COR-L47 (cell line): ENCODE measurements at places on chromosomes 16 and 17.

- DNase-seq, result peak; percentile 76
Observed at GRCh38 chr17:73430848-73431247, 119.0 kb upstream of the CDC42EP4 start.

GRCh38 chr16:67279296-67280089, at the start of gene PLEKHG4:
Gene PLEKHG4 (plus strand): TSS chr16:67279532. CDS start chr16:67280045, 513 bp downstream.
- peak; percentile 55 for DNase-seq

DNA sequence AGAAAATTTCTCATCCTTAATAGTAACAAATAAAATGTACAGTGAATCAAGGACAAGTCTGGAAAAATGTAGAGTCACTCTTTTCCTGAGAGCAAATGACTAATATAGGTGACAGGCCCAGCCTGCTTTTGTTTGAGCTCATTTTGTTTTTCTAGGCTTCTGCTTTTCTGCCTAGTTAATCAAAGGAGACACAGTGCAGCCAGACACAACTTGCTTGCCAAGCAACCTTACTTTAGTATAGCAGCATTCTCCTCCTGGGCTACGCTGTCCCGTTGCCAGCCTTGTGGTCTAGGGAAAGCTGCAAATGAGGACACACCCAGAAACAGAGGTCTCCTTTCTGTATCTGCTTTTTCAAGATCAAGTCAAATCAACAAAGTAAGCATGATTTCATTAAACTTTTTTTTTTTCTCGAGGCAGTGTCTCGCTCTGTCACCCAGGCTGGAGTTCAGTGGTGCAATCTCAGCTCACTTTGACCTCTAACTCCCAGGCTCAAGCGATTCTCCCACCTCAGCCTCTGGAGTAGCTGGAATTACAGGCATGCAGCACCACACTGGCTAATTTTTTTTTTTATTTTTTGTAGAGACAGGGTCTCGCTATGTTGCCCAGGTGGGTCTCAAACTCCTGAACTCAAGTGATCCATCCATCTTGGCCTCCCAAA, 17.2 kb downstream of the GINS3 start:
- DNase-seq, result no peak

DNA sequence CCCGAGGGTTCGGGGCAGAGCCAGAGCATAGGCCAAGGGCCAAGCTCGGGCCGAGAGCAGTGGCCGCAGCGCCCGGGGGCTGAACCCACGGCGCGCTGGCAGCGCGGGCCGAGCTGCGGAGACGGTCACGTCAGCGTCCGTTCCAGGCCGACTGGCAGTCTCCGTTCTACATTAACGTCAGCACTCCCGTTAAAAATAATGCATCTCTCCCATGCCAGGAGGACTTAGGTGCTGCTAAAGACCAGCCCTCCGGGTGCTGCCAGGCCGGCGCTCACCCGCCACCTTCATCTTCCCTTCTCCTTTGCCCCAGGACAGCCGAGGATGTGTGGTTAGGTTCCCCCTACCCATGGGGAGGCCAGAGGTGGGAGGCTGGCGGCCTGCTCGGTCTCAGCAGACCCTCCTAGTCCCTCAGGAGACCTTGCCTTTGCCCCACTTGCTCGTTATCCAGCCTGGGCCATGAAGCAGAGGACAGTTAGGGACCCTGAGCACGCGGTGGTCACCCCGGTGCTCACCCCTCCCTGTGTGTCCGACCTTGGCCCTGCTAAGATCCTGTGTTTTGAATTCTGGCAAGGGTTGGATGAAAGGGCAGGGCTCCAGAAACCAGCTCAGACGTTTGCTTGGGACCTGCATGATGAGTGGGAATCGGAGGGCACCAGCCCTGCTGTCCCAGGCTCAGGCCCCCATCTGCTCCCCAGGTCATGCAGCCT, 572 bp downstream of the MPG start:
- no peak for DNase-seq

DNA sequence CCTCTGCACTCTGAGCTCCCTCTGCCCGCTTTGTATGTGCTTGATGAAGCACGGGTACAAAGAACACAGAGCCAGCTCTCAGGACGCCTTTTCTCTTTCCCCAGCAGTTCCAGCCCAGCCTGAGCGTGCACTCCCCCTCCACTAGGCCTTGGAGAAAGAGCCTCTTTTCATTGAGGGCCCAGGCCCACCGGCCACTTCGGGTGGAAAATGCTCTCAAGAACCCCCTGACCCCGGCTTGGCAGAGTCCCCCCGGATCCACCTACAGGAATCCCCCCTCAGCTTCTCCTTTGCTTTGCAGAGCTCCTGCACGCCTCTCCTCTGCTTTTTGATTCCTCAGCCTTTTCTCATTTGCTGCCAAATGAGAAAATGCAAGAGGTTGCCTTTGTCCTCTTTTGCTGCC, 30.2 kb downstream of the MRC2 start:
- no peak for DNase-seq

GRCh38 chr16:80752541-80752940, 51.9 kb downstream of the CDYL2 start:
- DNase-seq, result no peak

DNA sequence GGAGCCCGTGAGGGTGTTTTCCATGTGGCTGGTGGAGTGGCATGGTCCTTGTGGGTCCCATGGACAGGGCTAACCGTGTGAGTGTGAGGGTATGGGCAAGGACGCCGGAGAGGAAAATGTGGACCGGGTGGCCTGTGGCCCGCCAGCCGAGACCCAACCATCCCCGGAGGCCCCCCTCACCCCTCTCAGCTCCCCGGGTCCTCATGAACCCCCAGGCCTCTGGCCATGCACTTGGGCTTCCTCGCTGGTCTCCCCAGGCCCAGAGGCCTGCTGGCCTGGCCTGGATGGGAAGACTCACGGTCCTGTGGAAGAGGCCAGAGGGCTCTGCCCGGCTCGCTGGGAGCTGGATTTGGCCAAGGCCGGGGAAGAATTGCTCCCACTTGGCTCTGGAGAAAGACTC, 13.1 kb downstream of the RAP1GAP2 start:
- no peak for DNase-seq

GRCh38 chr16:65121870-65122723, at the start of gene CDH11:
Gene CDH11 (minus strand): TSS chr16:65122063. CDS start chr16:65004869, 117,194 bp downstream.
- no peak for DNase-seq

DNA sequence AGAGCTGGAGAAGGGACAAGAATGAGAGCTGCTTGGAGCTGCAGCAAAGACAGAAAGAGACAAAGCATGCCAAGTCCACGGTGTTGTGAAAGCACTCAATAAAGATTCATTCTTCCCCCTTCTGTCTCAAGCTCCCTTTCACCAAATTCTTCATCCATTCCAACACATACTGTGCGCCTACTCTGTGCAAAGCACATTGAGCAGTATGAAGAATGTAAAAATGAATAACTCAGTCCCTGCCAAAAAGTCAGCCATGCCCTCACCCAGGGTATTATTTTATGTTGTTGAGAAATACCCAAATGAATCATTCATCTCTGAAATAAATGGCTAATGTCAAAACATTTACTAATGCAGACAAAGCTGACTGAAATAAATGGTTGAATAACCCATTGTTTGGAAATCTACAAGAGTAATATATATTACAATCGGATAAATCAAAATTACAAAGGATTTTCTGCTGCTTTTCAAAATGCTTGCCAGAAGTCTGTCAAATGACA, 282.9 kb upstream of the IRX5 start:
- DNase-seq, result peak; percentile 72

DNA sequence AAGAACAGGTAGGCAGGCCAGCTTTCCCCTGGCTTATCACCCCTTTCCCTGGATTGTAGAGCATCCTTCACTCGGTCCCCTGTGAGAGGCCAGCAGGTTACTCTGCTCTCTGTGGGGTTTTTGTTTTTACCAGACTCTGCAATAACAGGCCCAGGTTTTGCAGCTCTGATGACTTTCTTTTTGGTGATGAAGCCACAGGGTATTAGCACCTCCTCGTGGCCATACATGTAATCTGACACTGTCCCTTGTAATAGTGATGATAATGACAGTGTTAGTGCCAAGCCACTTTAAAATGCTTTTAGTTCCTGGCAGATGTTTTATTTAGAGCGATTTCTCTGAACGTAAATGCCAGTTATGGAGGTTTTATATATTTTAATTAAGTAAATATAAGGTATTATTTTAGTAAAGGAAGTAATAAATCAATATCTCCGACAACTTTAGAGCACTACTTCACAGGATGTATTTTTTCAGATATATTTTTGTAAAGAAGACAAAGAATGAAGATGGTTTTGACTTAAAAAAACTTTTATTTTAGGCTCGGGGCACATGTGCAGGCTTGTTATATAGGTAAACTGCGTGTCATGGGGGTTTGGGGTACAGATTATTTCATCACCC, 38.0 kb upstream of the CPHXL start:
- DNase-seq, result peak; percentile 73
